ENCODE measurements at places on chromosomes 1 and 21.

- no peak for DNase-seq
Measured at GRCh38 chr1:103180660-103181059, 72.3 kb upstream of the COL11A1 start.

DNA sequence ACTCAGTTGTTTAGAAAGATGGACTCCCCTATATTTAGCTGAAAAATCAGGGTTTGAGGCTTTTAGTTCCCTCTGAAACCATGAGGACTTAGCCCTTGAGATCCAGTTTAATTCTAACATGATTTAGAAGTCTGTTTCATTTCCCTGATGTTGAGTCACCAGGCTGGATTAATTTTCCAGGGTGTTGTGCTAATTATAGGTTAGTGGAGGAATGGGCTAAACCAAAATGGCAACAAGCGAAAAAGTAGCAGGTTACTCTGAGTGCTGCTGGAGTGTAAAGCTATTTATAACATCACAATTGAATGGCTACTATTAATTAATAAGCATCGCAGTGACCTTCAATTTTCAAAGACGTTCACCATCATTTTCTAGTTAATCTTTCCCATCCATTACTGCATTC lies 15.5 kb upstream of the USP24 start:
- DNase-seq = no peak

- DNase-seq = no peak
Measured at GRCh38 chr1:46659307-46659870, 8.8 kb downstream of the ATPAF1 start.

GRCh38 chr1:43434256-43434655 lies 19.5 kb downstream of the HYI start:
- no peak for DNase-seq

- DNase-seq = no peak
Measured at GRCh38 chr1:191125950-191126349, 648.3 kb upstream of the BRINP3 start.

DNA sequence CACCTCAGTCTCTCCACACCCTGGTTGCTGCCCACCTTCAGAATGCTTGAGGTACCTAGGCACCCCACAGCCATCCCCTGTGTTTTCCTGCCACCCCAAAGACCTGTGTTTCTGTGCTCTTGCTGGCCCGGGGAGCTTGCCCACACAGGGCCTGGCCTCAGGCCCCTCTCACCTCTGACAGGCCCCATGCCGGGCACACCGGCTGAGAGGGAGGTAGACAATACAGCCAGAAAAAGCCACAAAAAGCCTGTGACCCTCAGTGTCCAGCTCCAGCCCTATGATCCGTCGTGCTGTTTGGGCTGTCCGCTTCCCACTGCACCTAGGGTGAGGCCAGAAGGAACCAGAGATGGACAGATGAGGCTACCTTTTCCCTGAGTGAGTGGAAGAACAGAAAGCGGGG lies 11.4 kb downstream of the SEMA6C start:
- no peak for DNase-seq

DNA sequence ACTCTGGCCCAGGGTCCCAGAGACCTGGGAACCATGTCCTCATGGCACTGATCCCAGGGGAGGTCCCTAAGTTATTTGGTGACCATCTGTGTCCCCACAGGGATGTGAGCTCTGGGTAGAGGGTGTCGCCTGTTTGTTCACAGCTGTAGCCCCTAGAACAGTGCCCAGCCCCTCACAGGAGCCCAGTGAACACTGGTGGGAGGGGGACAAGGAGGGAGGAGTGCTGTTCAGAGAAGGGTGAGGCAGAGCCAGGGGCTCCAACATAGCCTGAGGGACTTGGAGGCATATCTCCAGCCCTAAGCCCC lies 450.4 kb downstream of the MATN1 start:
- no peak for DNase-seq

- no peak for DNase-seq
Measured at GRCh38 chr1:188062456-188062855, 1233.7 kb downstream of the PLA2G4A start.

GRCh38 chr1:109912214-109912861 lies 1.7 kb downstream of the CSF1 start:
- DNase-seq = no peak

- no peak for DNase-seq
Measured at GRCh38 chr1:212533148-212533517, 75.4 kb upstream of the ATF3 start.

- DNase-seq = no peak
Measured at GRCh38 chr1:173489149-173489600, 12.0 kb downstream of the PRDX6 start.

DNA sequence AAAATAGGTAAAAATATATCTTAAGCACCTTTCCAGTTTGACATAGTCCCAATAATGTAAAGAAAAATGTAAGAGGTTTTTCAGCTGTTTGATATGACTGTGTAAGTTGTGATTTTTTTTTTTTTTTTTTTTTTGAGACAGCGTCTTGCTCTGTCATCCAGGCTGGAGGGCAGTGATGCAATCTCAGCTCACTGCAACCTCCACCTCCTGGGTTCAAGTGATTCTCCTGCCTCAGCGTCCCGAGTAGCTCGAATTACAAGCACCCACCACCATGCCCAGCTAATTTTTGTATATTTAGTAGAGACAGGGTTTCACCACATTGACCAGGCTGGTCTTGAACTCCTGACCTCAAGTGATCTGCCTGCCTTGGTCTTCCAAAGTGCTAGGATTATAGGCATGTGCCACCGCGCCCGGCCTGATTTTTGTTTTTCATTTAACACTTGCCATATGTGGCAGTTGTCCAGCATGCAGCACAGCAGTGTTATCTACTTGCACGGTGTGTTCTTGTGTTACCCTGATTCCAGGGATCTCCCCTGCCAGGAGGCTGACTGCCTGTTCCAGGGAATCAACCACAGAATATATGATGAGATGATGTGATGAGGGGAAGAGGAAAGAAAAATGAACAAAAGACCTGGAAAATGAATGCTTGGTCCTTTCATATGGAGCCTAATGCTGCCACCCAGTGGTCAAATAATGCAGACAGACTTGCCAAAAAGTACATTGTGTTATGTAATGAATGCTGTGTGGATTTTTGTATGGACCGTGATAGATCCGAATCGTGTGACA lies 79.0 kb downstream of the RAVER2 start:
- no peak for DNase-seq

DNA sequence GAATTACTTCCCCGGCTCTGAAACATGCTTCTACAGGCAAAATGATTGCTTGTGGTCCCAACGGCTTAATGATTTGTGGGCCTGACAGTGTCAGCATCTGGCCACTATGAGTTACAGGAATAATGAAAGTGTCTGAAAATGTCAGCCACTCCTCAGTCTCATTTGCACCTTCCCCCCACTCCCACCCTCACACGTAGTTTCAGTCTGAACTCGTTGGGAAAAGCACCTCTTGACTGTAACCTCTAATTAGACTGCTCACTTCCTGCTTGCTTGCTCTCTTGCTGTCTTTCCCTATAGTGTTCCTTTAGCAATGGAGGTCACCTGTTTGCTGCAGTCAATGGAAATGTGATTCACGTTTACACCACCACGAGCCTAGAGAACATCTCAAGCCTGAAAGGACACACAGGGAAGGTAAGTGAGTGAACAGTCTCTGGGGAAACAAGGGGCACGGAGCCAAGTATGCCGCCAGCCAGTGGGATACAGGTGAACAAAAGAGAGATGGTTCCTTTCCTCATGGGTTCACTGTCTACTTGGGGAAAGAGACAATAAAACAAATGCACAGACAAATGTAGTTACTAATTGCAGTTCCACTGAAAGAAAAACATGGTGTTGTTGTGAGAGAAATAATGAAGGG lies 27.1 kb downstream of the CFAP57 start:
- peak; percentile 62 for DNase-seq

DNA sequence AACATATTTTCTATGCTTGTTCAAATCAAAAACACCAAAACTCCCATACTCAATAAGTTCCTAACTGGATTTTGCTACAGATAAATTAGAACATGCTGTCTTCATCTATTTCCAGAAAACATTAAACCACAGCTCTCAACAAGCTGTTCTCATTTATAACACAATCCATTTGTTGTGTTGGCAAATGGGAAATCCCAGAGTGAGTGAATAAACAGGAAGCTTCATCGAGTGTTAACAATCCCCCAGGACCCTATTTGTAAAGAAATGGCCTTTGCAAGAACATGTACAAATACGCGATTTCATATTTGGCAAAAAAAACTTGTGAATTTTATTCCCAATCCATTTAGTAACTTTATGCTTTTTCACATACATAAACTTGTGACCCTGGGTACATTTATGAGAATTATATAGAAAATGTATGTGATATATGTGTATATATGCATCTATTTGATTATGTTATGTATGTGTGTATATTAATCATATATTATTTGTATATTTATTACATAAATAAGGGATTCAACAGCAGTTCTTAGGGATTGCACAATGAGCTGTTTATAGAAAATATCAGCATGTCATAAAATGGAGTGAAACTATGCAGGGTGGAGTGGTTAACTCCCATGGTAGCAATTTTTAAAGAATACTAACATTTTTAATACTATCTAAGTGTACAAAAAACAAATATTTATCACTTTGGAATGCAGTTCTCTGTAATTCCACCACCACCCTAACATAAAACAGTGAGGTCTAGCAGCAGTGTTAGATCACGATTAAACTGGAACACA lies 160.0 kb downstream of the NEGR1 start:
- no peak for DNase-seq

- DNase-seq = no peak
Measured at GRCh38 chr1:74010206-74010605, 187.8 kb downstream of the LRRIQ3 start.

DNA sequence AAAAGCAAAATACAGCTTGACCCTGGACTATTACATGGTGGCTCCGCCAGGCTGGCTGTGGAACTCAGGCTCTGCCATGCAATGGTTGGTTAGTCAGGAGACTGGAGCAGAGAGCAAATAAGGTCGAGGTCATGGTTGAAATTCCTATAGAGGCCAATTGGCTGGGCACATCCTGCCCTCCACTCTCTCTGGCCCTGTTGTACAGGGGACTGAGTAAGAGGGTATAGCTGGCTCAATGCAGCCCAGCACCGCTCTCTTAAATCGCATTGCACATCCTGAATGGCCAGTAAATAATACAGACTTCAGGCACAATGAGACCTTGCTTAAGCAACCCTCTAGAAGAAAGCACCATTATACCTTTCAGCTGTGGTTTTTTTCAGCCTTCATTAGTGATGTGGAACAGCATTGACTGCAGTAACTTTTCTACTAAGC lies 59.3 kb upstream of the PPP2R5A start:
- DNase-seq = no peak

GRCh38 chr1:147641291-147641690 lies 29.0 kb downstream of the ACP6 start:
- DNase-seq = no peak

DNA sequence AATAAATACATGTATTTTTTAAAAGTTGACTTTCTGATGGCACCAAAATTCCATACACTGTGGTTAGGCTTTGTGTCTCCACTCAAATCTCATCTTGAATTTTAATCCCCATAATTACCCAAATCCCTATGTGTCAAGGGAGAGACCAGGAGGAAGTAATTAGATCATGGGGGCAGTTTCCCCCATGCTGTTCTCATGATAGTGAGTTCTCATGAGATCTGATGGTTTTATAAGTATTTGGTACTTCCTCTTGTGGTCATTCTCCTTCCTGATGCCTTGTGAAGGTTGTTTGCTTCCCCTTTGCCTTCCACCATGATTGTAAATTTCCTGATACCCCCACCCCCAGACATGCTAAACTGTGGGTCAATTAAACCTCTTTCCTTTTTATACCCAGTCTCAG lies 1218.4 kb upstream of the PRMT6 start:
- no peak for DNase-seq

GRCh38 chr1:204171751-204172178 lies 5.6 kb upstream of the REN start:
- DNase-seq = no peak

GRCh38 chr1:118960026-118960561 lies 28.0 kb downstream of the TBX15 start:
- DNase-seq = peak; percentile 44

- DNase-seq = no peak
Measured at GRCh38 chr1:231753313-231753712, 126.7 kb downstream of the DISC1 start.

DNA sequence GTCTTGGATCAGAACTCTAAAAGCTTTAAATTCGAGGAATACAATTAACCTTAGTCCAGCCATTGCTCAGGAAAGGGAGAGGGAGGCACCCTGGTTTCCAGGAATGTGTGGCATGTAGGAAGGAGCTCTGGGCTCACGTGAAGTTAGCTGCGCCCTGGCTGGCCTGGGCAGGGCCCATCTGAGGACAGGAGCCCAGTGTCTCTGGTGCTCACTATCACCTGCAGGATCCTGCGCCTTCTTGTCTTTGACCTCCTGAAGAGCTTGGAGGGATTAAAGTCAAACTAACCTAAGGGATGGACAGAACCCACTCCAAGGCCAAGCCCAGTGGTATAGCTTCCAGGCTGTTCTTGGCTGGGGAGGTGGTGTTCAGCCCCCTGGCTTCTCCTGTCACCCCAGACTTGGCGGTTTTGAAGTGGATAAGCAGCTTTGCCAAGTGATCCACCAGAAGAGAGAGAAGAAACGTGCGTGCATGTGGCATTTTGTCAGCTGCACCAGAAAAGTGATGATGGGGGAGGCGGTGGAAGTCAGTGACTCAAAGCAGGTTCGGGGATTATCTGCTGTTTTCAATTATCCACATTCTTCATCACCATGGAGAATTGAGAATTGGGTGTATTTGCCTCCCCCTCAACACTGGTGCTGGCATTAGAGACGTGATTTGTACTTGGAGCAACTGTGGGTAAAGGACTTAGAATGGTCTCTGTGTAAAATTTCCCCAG lies 11.9 kb upstream of the KCNN3 start:
- no peak for DNase-seq

DNA sequence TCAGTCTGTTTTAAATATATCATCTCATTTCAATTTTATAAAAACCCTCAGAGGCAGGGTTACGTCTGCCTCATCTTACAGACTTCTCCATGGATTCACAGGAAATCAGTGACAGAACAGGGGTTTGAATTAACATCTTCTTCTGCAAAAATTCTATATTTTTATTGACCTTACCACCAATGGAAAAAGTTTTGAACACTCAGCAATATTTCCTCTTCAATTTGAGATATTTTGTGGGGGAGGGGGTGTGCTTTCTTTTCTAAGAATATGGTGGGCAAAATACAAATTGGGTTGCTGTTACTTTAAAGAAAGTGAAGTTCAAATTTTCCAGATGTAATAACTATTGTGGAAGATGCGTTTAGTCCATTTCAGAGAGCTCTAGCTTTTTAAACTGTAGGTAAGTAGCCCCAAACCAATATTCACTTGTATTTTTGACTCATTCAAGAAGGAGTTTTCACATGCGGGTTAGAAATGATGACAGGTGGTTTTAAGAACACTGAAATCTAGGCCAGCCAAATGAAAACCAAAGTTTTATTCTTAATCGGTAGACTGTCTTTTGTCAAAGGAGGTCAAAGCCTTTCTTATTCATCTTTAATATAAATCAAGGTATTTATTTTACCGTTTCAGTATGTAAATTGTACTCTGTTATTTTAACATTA lies 17.4 kb downstream of the TGFB2 start:
- no peak for DNase-seq

- no peak for DNase-seq
Measured at GRCh38 chr1:8086055-8086454, 59.9 kb upstream of the ERRFI1 start.

- no peak for DNase-seq
Measured at GRCh38 chr1:194903524-194903923, 1704.7 kb downstream of the KCNT2 start.

GRCh38 chr1:68051475-68051874 lies 1.0 kb upstream of the DIRAS3 start:
- no peak for DNase-seq

Measured in GM06990 (cell line).